ENCODE measurements at places on chromosomes 13 and 19. TPM values are rescaled to one million over a fixed set of nuclear protein-coding genes. Genes with fewer than 3 reads are reported as not detected.

The C19orf25 gene
- 38.9 TPM for total RNA-seq

The TMC4 gene
- total RNA-seq, result 2.0 TPM

The PGLYRP1 gene
- not detected for total RNA-seq

The ZNF738 gene
- total RNA-seq, result 7.1 TPM

GRCh38 chr13:43229506-43229905 lies 206.1 kb downstream of the DNAJC15 start:
- no peak for DNase-seq

The POLRMT gene
- 47.6 TPM for total RNA-seq

- DNase-seq, result no peak
These were observed 27.3 kb downstream of the EPSTI1 start for GRCh38 chr13:42964761-42965161.

DNA sequence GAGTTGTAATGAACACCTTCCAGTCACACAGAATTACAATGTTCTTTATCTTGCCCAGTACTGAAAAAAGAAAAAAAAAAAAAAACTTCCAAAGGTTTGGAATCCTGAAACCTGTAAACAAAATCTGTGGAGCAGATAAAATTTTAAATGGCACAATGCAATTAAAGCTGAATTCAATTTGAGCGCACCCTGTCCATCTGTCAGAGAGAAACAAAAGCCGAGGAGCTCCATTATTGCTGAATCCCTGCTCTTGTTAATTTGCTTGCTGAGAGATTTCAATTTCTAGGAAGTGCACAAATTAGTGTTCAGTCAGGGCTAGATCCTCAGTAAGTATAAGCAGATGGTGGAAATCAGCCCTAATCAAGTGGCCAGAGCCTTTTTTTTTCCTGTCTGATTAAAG lies 65.2 kb downstream of the DACH1 start:
- DNase-seq, result no peak

- DNase-seq, result no peak
These were observed 7.2 kb downstream of the RPL36 start for GRCh38 chr19:5697022-5697889.

- DNase-seq, result no peak
These were observed 117.1 kb downstream of the STARD13 start for GRCh38 chr13:33168321-33168960.

DNA sequence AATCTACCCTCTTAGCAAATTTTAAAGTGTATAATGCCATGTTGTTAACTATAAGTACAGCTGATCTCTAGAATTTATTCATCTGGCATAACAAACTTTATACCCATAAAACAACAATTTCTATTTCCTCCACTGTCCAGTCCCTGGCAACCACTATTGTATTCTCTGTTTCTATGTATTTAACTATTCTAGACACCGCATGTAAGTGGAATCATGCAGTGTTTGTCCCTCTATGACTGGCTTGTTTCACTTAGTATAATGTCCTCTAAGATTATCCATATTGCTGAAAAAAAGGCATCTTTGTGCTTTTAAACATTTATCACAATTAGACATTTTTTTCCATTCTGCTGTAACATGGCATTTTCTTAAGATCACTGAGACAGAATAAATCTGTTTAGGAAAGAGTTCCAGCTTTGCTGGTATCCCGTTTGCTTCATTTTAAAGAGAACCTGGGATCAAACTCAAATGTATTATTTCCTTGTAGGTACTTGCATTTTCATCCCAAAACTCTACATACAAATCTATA lies 1191.0 kb downstream of the SLITRK5 start:
- no peak for DNase-seq
